ENCODE measurements at places on chromosomes 2 and 18. TPM values are rescaled to one million over a fixed set of nuclear protein-coding genes. Genes with fewer than 3 reads are reported as not detected.

- DNase-seq: no peak
- peak overlapping the region; percentile 68 for H3K27ac ChIP-seq
- no peaks in the 10 kb centered on the region for H3K36me3 ChIP-seq
- no peaks in the 10 kb centered on the region for H3K27me3 ChIP-seq
- peaks cover 29% of the 10 kb centered on the region for H3K4me1 ChIP-seq
- peak overlapping the region; percentile 9 for H3K4me3 ChIP-seq
These were observed 182.7 kb downstream of the PRPF40A start for GRCh38 chr2:152534460-152535135.

GRCh38 chr2:221312634-221313033, 259.5 kb downstream of the EPHA4 start:
- H3K4me1 ChIP-seq: no peaks in the 10 kb centered on the region
- DNase-seq: no peak
- H3K27ac ChIP-seq: no peak overlapping the region

PIGN gene
- 23.2 TPM for total RNA-seq

COL5A2 gene
- total RNA-seq: 60.9 TPM
